ENCODE measurements at places on chromosomes 12 and 14.

GRCh38 chr12:29546000-29546399 lies 48.5 kb upstream of the OVCH1 start:
- no peak overlapping the region for H3K4me3 ChIP-seq
- peaks cover 1% of the 10 kb centered on the region for H3K27me3 ChIP-seq
- no peaks in the 10 kb centered on the region for H3K4me1 ChIP-seq

GRCh38 chr12:111886662-111887545 lies 44.9 kb downstream of the MAPKAPK5 start:
- H3K27ac ChIP-seq = no peak overlapping the region
- DNase-seq = no peak
- no peak overlapping the region for H3K4me3 ChIP-seq
- no peaks in the 10 kb centered on the region for H3K27me3 ChIP-seq
- peaks cover 75% of the 10 kb centered on the region for H3K36me3 ChIP-seq

- peaks cover 1% of the 10 kb centered on the region for H3K27me3 ChIP-seq
- no peak overlapping the region for H3K27ac ChIP-seq
- H3K4me1 ChIP-seq = peaks cover 18% of the 10 kb centered on the region
- no peak overlapping the region for H3K4me3 ChIP-seq
- peaks cover 7% of the 10 kb centered on the region for H3K36me3 ChIP-seq
Measured at GRCh38 chr12:110084314-110085015, 36.1 kb upstream of the C12orf76 start.

- no peak for DNase-seq
- no peaks in the 10 kb centered on the region for H3K36me3 ChIP-seq
- H3K27ac ChIP-seq = no peak overlapping the region
- no peaks in the 10 kb centered on the region for H3K27me3 ChIP-seq
- no peaks in the 10 kb centered on the region for H3K4me1 ChIP-seq
Measured at GRCh38 chr12:28870839-28871440, 278.1 kb upstream of the FAR2 start.

- DNase-seq = no peak
- H3K27ac ChIP-seq = no peak overlapping the region
- no peak overlapping the region for H3K4me3 ChIP-seq
Measured at GRCh38 chr14:104496095-104496494, 83.5 kb upstream of the C14orf180 start.

DNA sequence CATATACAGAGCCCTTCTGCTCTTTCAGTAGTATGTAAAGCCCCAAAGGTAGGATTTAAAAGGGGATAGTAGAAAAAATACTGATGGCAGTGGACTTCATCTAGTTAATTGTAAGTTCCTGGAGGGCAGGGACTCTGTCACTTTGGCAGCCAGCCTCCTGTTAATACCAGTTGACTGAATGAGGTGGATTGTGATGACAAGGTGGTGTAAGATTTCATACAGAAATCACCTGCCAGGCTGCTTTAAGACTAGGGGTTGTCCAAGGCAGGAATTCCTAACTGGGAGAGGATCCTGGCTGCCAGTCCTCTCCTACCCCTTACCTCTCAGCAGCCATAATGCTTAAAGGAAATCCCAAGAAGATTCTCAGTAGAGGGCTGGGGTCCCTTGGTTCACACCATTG lies 7.3 kb downstream of the DYRK2 start:
- H3K27me3 ChIP-seq = no peaks in the 10 kb centered on the region
- peaks cover 69% of the 10 kb centered on the region for H3K36me3 ChIP-seq
- peaks cover 42% of the 10 kb centered on the region for H3K4me1 ChIP-seq
- no peak overlapping the region for H3K4me3 ChIP-seq
- H3K27ac ChIP-seq = no peak overlapping the region

DNA sequence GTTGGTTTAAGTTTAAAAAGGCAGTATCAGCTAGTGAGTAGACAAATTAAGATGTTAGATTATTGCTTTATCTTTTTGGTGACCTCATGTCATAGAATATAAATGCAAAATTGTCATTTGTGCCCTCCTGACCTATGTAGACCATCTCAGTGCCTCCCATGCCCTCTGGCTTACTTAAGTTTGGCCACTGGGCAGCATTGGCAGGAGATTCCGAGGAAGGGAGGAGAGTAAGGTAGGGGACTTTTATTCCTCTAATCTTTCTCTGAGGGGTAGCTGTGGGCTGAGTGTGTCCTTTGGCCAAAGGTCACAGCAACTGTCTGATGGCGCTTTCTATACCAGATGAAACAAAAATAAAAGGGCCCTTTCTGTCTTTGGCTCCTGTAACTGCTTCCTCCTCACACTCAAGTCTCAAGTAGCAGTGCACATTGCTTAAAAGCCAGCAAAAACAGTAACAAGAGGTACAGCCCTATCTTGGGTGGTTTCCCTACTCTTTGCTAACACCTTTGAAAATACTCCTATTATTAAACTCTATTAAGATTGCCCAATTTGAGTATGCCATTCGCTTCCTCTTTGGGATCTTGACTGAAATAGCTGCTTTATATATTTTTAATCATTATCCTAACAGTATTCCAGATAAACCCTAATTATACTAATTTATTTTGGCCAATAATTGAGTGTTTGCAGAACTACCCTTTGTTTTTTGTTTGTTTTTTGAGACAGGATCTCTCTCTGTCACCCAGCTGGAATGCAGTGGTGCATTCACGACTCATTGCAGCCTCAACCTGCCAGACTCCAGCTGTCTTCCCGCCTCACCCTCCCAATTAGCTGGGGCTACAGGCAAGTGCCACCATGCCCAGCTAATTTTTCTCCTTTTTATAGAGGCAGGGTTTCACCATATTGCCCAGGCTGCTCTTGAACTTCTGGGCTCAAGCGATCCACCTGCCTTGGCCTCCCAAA lies 56.5 kb upstream of the KCNH3 start:
- H3K27me3 ChIP-seq = no peaks in the 10 kb centered on the region
- H3K27ac ChIP-seq = no peak overlapping the region
- H3K36me3 ChIP-seq = no peaks in the 10 kb centered on the region
- H3K4me3 ChIP-seq = no peak overlapping the region

DNA sequence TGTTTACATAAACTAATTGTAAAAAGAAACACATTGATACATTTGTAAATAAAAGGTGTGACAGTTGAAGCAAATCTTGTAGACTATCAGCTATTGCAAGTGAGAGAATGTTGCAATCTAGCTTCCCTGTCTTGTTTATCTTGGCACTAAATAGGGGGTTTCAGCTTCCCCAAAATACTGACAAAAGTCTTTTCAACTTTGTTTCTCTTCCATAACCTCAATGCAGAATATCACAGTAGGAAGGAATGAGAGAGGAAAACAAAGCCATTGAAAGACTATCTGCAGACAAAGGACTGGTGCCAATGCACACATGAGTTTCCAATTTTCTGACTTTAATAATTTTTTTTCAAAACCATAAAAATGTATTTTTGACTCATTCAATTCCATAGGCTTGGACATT lies 886.2 kb upstream of the MGAT4C start:
- H3K36me3 ChIP-seq = no peaks in the 10 kb centered on the region
- H3K27ac ChIP-seq = no peak overlapping the region
- H3K4me3 ChIP-seq = no peak overlapping the region

- H3K36me3 ChIP-seq = no peaks in the 10 kb centered on the region
- H3K4me1 ChIP-seq = no peaks in the 10 kb centered on the region
- H3K27ac ChIP-seq = no peak overlapping the region
- no peaks in the 10 kb centered on the region for H3K27me3 ChIP-seq
- DNase-seq = no peak
- H3K4me3 ChIP-seq = no peak overlapping the region
Measured at GRCh38 chr12:5746036-5746908, 198.8 kb downstream of the ANO2 start.
